ENCODE measurements at places on chromosomes 3 and 15.

- no peak for DNase-seq
Observed at GRCh38 chr3:71050538-71051258, 532.8 kb downstream of the FOXP1 start.

DNA sequence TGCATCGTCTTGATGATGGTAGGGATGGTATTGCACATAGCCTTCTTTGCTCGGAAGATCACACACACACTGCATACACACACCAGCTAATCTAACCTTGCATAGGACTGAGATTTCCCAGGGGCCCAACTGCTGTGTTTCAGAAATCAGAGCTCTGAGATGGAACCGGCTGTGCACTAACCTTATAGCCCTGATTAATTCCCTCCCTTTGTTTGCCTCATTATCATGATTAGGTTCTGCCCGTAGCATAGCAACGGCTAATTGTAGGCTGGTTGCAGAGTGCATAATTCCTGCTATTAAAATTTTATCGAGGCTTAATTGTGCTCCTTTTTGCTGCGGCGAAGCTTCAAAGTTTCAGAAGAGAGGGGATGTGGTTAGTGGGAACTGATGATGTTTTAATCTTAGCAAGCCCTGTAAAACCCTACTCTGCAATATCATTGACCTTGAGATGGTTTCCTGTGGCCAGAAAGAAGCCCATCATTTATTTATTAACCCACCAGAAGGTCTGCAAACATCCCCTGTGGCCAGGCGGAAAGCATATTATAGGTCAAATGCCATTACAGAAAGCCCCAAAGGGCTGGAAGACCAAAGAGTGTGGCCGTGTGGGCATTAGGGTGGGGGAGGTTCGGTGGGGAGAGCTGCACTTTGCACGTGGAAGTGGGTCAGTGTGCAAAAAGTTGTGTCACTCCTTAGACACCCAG is 56.2 kb upstream of the GLCE start:
- DNase-seq = no peak

DNA sequence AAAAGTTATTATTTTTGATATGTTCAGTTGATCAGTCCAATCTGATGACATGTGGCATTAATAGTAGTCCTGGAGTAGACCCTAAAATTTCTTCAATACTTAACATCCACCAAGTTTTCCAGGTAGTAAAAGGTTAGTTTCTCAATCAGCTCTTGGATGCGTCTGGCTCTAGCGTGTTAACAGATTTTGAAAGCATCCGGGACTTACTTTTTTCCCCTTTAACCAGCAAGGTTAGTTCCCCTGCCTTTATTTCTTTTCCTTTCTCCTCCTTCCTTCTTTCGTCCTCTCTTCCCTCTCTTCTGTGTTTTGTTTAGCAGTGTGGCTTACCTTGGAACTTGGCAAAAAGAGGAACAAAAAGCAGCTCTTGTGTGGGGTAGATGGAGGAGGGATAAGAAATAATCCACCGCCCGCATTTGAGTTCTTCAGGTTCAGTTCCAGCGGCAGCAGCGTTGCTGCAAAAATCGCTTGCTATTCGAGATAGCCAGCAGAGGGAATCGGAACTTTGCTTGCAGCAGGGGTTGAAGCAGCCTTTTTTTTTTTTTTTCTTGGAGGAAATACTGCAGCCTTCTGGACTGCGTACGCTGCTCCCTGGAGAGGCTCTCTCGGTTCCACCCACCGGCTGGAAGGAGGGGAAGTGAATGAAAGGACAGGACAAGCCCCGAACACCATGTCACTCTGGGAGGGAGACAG is at the start of gene RBMS3:
Gene RBMS3, plus strand, starts transcription at position 668 of the 690 bp plus-strand sequence.
- DNase-seq = no peak

DNA sequence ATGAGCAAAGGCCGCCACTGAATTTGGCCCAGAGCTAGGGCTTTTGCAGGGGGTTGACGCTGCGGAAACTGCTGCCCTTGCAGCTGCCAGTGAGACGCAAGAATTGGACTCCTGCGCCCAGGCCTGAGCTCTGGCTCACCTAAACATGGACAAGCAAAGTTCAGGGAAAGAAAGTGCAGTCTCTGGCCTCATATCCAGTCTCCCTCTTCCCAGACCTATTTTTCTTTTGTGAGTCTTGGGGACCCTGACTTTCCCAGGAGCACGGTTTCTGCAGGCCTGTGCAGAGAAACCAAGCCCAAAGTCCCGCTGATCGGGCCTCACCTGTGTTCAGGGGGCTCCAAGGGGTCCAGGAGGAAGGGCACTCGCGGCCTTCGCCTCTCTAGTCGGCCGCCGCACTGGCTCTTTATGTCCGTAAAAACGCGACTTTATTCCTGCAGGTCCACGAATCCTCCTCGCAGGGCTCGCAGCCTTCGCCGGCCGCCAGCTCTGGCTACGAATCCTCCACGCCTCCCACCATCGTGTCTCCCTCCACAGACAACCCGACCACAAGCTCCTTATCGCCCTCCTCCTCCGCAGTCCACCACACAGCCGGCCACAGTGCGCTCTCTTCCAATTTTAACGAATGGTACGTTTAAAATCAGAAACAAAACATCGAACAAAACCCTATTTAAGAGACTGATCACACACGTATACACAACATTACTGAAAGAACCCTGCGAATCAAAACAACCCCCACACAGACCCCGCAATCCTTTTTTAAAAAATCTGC is 3.9 kb downstream of the ZIC1 start:
- no peak for DNase-seq

- DNase-seq = no peak
Observed at GRCh38 chr3:193400304-193400703, 21.8 kb upstream of the ATP13A5 start.

GRCh38 chr15:40941528-40942336 is 11.5 kb upstream of the CHAC1 start:
- no peak for DNase-seq

GRCh38 chr15:73051391-73051806 is 864 bp upstream of the NEO1 start:
- DNase-seq = no peak

DNA sequence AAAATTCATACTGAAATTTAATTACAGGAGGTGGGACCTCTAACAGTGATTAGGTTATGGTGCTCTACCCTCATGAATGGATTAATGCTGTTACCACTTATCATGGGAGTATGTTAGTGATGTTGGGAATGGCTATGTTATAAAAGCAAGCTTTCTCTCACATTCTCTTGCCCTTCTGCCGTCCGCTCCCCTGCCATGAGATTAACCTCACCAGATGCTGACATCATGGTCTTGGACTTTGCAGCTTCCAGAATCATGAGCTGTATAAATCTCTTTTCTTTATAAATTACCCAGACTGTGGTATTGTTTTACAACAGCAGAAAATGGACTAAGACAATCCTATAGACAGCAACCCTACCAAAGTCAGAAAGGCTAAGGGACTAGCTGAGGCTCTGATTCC is 884.8 kb downstream of the FHIT start:
- DNase-seq = no peak

DNA sequence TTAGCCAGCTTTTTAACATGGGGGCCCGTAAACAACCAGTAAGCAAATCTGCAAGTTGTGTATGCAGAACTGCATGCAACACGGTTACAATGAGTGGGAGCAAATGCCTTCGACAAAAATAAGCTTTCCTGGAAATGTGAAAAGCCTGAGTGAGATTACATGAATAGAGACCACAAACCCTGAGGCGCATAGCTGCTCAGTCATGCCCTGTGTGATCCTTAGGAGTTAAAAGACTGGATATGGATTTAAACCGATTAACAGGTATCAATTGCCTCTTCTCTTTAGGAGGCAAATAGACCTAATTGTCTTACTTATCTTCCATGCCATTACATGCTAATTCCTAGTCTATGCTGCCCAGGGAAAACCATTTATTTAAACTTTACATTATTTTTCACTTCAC is 810.3 kb downstream of the ROBO1 start:
- DNase-seq = no peak

DNA sequence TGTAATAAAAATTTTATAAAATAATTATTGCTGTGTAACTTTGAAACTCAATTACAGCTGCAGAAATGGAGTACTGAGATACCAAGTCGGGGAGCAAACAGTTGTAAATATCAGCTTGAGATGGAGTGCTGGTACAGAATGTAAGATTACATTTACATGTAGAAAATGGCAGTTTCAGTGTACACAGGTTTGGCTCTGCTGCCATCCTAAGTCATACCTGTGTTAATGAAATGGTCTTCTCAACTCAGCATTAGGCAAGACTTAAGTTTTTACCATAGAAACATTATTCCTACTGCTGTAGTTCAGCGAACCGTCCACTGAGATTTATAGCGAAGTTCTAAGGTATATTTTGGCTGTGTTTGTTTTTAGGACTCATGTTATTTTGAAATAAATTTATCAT is 110.1 kb upstream of the TBL1XR1 start:
- no peak for DNase-seq

DNA sequence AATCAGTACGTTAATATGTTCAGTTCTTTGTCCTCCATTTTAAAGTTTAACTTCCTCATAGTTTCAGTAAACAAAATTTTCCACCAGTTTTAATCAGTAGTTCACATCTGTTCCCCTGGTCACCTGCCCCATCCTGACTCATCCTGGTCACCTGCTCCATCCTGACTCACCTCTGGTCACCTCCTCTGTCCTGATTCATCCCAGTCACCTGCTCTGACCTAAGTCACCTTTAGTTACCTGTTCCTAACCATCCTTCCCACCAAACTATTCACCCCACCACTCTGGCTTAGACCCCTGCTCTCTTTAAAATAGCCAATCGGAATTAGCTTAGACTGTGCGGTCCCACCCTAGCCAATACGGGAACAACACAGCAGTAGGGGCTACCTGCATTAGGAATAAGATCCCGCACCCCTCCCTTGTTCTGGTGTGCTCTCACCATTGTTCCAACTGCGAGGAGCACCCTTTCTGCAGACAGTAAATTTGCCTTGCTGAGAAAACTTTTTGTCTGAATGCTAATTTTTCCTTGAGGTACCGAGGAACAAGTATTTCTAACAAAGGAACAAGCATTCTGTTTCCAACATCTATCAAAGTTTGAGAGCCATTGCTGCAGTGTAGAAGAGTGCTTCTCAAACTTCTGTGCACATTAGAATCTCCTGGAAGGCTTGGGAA is 169.3 kb downstream of the ADAMTS17 start:
- no peak for DNase-seq

DNA sequence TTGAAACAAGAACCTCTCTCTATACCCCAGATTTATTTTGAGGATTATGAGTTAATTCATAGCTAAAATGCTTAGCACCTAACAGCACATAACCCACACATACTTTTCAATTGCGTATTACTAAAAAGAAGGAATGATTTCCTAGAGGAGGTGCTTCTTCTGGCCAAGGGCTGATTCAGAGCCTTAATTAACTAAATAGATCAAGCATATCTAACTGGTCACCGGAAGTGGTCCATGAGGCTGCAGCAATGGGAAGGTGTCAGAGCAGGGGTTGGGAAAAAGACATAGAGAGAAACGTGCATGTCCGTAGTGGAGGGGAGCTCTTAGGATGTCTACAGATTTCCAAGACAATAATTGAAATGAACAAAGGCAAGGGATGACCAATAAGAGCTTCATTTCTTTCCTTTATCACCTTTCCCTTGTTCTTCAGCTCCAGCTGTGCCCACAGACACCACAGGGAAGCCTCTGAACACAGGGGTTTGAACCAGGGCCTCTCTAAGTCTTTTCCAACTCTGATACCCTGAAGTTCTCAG is 467 bp downstream of the HGD start:
- no peak for DNase-seq

- peak; percentile 63 for DNase-seq
Observed at GRCh38 chr3:124557433-124558232, 172.6 kb upstream of the UMPS start.

- no peak for DNase-seq
Observed at GRCh38 chr3:37991109-37991508, 523 bp downstream of the VILL start.

DNA sequence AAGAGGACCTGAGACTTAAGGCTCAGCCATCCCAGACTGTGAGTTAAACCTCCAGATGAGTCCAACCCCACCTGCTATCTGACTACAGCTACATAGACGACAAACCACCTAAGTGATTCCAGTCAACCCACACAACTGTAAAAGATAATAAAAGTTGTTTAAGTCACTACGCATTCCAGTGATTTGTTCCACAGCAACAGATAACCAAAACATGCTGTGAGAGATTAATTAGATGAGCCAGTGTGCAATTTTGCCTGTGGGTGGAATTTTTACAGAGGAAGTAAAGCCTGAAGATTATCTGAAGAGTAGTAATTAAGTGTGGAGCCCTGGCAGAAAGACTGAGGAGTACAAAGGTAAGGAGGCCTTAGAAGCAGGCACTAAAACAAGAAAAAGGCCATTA is 5.4 kb downstream of the BTBD1 start:
- DNase-seq = no peak

- no peak for DNase-seq
Observed at GRCh38 chr15:90097475-90097874, 4.8 kb downstream of the IDH2 start.

GRCh38 chr15:45399381-45400212 is 21.3 kb upstream of the GATM start:
- DNase-seq = peak; percentile 85

DNA sequence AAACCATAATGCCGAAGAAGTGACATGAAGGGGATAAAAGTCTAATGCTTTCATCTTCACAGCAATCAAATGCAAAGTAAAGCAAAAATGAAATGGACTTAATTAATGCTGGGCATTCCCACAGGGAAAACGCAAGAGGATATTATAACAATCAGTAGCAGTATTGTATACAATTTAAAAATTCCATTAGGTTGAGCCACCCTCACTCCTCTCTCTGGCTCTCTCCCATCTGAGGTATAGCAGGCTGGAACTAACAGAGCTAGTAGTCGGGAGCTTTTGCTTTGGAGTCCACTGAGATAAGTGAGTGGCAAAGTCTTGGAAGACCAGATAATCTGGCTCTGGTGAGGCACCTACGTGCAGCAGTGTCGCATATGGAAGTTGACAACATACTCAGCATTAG is 33.9 kb downstream of the DET1 start:
- no peak for DNase-seq

GRCh38 chr15:61169904-61170695 is 59.0 kb downstream of the RORA start:
- no peak for DNase-seq

DNA sequence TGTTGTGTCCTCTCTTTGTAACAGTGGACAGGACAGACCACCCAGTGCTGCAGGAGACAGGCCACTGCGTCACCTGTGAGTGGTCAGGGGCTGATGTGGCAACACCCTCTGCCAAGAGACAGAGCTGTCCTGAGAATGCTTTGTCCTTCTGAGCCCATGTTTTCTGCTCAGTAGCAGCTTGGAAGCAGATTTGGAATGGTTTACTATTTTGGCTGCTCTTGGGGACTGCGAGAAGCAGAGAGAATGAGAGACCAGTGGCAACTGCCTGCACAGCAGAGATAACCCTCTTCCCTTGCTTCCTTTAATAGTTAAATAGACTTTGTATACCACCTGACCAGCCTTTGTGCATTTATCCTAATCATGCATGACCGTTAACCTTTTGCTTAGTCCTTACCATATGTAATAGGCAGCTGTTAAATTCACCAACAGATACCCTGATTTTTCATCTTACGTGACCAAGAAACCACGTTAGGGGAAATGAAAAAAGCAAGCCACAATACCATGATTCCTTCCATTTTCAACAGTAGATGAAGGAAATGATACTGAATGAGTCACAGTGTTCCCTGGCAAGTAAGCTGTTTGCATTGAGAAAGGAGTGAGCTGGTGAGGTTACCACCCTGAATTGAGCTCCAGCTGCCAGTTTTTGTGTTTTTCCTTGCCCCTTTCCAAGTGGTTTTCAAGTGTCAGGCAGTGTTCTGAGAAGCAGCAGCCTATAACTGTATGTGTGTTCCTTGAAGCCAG is 35.5 kb downstream of the B3GALNT1 start:
- no peak for DNase-seq

- DNase-seq = no peak
Observed at GRCh38 chr3:9349321-9350117, 13.3 kb upstream of the THUMPD3 start.
